A172 (cell line): ENCODE measurements at places on chromosomes 5 and 9.

DNA sequence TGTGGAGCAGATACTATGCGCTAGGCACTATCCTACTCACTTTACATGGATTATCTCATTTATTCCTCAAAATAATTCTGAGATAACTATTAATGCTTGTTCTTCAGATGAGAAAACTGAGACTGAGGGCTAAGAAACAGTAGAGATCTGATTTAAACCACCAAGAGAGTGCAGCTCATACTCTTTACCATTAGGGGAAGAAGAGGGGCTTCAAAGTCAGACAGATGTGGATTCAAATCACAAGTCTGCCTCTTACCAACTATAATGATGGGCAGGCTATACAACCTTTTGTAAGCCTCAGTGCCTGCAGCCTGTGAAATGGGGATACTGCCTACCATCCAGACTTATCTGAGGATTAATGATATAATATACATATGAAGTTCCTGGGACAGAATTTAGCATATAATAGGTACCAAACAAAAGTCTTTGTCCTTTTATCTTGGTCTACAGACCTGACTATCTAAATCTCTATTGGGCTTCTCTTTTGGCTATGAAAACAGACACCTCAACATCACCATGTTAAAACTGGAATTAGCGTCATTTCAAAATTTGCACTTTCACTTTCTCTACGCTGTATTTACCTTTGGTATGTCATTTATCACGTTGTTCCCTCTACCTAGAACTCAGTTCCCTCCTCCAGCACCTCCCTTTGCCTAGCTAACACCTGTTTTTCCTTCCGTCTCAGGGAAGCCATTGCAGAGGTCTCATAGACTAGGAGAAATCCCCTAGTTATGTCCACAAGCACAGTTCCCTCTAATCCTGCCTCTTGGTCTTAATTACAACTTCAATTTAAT, 13.8 kb upstream of the TMEM267 start:
- DNase-seq, result no peak

DNA sequence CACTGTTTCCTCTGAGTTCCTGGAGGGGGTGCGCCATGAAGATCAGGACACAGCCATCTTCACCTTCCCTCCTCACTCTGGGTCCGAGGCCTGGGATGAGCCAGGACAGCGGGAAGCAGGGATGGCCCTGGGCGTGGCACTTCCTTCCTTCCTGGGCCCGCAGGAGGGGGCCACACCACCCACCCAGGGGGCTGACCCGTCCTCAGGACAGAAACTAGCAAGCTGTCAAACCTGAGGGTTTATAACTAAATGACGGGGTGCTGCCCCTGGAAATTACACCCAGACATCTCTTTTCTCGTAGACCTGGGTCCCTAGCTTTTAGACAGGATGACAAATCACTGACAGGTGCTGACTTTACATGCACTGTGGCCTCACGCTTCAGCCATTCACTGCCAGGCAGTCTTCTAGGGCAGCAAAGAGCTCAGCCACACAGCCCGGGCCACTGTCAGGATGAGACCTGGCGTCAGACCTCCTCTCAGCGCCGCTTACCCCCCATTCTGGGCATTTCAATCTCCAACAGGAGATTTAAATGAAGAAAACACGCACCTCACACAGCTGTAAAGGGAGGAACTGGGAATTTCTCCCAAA, 8.1 kb downstream of the FCN2 start:
- no peak for DNase-seq

- DNase-seq, result no peak
Measured at GRCh38 chr9:135053133-135053532, 34.3 kb upstream of the OLFM1 start.

- DNase-seq, result no peak
Measured at GRCh38 chr5:73722231-73722630, 96.2 kb downstream of the ARHGEF28 start.

GRCh38 chr9:120393386-120394057, 186.4 kb downstream of the CDK5RAP2 start:
- peak; percentile 55 for DNase-seq

GRCh38 chr9:96460470-96460869, 10.5 kb downstream of the HABP4 start:
- no peak for DNase-seq

GRCh38 chr5:15026011-15026893, 154.7 kb upstream of the ANKH start:
- DNase-seq, result peak; percentile 81

GRCh38 chr5:176578391-176578808, 29.3 kb downstream of the CDHR2 start:
- peak; percentile 26 for DNase-seq

- DNase-seq, result no peak
Measured at GRCh38 chr5:143755966-143756365, 56.0 kb upstream of the HMHB1 start.

- no peak for DNase-seq
Measured at GRCh38 chr9:32292611-32293010, 91.8 kb upstream of the ACO1 start.

GRCh38 chr5:158975363-158975762, 124.4 kb downstream of the EBF1 start:
- DNase-seq, result no peak

- no peak for DNase-seq
Measured at GRCh38 chr9:7258688-7259396, 501.1 kb downstream of the KDM4C start.

DNA sequence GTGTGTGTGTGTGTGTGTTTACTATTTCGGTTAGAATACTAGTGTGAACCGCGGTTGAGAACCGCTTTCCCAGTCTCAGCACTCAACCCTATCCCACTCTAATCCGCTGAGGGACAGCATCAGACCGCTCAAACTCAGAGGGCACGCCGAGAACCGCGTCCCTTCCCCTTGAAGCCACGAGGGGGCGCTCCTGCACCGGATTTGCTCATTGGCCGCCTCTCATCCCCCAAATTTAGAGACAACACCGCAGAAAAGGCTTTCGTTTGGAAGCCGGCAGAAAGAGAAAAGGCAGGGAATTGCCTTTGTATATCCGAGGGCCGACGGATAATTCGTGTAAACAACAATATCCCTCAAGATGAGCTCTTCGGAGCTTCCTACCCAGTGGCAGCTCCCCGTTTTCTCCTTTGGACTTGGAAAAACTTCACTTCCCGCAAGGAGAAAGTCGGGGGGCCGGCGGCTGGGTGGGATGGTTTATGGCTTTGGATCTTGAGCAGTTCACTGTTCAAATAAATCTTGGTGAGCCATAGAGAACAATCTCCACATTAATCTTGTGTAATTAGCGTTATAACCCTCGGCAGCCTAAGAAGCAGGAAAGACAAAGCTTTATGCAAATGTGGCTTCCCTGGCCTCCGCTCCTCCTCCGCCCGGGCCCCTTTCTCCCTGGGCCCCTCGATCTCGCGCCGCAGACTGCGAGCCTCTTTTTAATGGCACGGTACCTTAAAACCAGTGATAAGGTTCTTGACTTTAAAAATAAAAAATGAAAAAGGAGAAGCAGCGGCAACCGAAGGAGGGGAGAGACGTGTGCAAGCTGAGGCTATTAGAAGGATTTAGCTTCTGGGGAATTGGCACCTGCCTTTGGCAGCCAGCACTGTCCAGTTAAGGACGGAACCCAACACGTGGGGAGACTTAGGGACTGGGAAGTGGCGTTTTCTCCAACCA, 296.8 kb downstream of the PARP8 start:
- DNase-seq, result peak; percentile 44

DNA sequence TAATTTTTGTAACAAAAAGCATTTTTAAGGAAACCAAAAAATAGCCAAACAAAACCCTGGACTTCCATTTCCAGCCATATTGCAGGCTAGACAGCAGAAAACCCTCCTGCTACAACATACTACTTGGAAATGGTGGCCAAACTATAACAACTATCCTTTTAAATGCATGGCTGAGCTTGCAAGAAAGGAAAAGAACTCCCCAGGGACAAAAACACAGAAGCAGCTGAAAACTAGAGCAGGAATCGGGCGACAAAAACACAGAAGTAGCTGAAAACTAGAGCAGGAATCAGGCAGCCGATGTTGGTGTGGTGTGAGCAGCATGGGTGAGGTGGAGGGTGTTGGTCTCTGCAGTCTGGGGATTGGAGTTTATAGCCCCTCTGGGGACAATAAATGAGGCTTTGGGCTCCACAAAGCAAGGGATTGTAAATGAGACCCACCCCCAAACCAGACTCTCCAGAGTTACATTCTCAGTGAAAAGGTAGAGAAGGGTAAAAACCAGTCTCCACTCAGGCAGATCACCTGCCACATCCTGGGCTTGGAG, 95.2 kb downstream of the C9orf50 start:
- DNase-seq, result no peak

GRCh38 chr5:56288873-56289601, 55.9 kb upstream of the ANKRD55 start:
- no peak for DNase-seq
